ENCODE measurements at places on chromosomes 7 and 10.

GRCh38 chr7:118158766-118159165, 25.2 kb upstream of the LSM8 start:
- DNase-seq, result no peak

- DNase-seq, result no peak
Observed at GRCh38 chr7:107661081-107661864, 645 bp downstream of the SLC26A4 start.

DNA sequence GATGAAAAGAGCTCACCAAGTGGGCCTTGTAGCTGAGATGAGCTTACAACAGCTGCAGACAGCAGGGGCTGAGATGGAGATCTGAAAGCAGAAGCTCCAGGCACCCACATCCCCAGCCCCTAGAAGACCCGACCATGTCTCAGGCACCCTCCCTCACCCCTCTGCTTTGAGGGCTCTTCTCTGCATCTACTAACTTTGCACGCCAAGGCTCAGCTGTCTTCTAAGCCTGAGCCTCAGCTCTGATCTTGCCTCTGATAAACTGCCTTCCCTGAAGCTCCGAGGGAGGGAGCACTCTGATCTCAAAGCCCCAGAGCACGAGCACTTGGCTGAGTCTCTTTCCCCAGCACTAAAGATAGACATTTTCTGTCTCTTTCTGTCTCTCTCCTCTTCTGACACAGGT, 42.0 kb downstream of the ANXA8 start:
- DNase-seq, result no peak

DNA sequence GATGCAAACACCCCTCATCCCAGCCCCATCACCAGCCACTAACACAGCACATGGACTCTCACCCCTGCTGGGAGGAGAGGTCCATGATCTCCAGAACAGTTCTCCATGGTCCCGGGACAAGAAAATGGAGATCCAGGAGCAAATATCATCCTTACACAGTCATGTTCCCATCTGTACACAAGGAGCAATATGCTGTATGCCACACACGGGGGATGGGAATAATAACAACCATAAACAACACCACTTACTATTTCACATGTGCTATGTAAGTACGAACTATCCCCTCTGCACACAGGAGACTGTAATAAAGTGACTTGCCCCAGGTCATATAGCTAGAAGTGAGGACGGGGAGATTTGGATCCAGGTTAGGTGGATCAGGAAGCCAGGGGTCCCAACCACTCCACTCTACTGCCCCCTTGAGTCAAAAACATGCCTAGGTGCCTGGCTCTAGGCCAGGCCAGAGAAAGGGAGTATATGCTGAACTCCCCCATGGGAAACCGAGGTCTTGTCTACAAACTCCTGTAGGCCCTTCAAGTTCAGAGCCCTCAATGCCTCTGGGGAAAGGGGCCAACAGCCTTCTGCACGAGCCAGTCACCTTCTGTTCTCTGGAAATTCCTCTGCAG, 34.1 kb downstream of the LRRC20 start:
- DNase-seq, result no peak

DNA sequence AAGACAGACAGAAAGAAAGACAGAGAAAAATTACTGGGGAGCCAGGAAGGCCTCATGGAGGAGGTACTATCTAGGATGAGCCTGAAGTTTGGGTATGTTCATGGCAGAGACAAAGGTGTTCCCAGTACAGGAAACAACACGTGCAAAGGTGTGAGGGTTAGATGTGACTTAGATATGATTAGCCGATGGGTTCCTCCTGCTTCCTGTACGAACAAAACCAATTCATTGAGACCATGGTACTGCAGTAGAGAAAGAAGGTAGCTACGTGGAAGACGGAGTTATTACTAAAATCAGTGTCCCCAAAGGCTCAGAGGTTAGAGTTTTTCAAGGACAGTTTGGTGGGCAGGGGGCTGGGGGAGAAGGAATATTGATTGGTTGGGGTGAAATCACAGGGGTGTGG, 55.2 kb upstream of the CHST3 start:
- DNase-seq, result no peak

GRCh38 chr7:135888740-135889139, 88.4 kb downstream of the MTPN start:
- no peak for DNase-seq

GRCh38 chr7:55484241-55484640, 88.1 kb downstream of the VOPP1 start:
- DNase-seq, result no peak

- no peak for DNase-seq
Observed at GRCh38 chr10:29993319-29993915, 66.0 kb downstream of the JCAD start.

GRCh38 chr7:129612112-129613015, 844 bp downstream of the NRF1 start:
- DNase-seq, result no peak

DNA sequence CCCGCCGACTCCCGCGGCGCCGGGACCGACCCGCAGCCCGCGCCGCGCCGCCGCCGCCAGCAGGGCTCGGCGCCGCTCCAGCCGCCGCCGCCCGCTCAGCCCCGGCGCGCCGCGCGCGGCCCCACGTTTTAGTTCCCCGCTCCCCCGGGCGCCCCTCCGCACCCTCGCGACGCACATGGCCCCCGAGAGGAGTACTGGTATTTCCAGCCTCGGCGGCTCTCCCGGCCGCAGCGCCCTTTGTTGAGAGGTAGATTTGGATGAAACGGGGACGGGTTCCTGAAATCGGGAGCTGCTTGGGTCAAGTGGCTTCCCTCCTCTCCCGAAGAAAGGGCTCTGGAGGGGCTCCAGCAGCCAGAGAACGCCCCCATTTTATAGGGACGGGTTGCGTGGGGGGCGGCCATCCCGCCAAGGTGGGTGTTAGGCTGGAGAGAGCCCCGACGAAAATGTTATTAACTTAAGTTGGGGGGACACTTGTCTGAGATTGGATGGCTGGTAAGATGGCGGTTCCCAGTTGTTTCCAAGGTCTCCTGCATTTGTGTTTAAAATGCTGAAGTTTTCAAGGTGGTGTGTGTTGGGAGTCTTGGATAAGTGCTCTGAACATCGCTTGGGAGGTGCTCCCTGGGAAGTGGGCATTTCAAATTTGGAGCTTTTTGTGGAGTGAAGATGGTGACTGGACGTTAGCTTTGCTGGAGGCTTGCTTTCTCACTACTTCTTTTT, 1.2 kb downstream of the BMI1 start:
- no peak for DNase-seq

- DNase-seq, result no peak
Observed at GRCh38 chr7:40763319-40764287, 628.8 kb downstream of the SUGCT start.

DNA sequence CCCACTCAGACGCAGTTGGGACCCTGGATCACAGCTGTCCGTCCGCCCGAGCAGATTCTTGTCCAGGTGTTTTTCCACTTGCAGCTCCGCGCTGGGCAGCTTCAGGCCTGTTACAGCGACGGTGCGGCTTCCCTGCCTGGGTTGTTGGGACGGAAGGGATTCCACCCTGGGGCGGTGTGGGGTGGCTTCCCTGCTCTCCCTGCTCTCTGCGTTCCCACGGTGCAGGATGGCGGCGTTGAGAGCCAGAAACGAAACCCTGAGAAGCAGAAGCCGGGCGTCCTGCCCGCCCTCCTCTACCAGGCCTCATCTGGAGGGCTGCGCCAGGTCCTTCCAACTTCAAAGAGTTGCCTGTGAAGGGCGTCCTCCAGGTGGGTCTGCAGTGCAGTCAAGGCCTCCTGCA, 194.4 kb downstream of the ADARB2 start:
- no peak for DNase-seq

GRCh38 chr10:91115618-91116390, 104.7 kb upstream of the PCGF5 start:
- DNase-seq, result no peak

GRCh38 chr7:149180722-149181449, 14.5 kb upstream of the ZNF282 start:
- no peak for DNase-seq

DNA sequence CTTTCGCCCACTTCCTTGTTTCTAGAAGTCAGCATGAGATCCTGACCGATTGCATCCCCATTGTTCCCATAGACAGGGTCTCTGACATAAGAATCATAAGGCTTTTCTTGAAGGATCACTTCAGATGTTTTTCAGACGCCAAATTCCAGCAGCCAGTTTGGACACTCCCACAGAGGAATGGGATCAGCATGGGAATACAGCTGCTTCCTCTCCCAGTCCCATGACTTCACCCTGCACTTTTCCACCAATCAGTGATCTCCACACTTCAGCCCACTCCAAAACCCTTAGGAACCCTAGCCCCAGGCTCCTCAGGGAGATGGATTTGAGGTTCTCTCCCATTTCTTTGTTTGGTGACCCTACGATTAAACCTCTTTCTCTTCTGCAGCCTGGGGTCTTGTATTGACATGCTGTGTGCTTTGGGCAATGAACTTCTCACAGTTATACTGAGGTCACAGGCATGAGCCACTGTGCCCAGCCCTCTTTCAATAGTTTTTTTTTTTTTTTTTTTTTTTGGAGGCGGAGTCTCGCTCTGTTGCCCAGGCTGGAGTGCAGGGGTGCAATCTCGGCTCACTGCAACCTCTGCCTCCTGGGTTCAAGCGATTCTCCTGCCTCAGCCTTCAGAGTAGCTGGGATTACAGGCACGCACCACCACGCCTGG, 52.8 kb upstream of the CHST3 start:
- DNase-seq, result no peak

- no peak for DNase-seq
Observed at GRCh38 chr10:98006266-98006665, 24.2 kb downstream of the CRTAC1 start.

GRCh38 chr10:80770239-80770638, 232.5 kb downstream of the SH2D4B start:
- no peak for DNase-seq

GRCh38 chr7:27863880-27864279, 123.9 kb downstream of the TAX1BP1 start:
- no peak for DNase-seq

All from cerebellar nuclear complex (tissue), 1 donor.